ENCODE measurements at places on chromosomes 16 and 17.

GRCh38 chr17:65553646-65554552 lies 7.5 kb downstream of the AXIN2 start:
- no peak for DNase-seq

DNA sequence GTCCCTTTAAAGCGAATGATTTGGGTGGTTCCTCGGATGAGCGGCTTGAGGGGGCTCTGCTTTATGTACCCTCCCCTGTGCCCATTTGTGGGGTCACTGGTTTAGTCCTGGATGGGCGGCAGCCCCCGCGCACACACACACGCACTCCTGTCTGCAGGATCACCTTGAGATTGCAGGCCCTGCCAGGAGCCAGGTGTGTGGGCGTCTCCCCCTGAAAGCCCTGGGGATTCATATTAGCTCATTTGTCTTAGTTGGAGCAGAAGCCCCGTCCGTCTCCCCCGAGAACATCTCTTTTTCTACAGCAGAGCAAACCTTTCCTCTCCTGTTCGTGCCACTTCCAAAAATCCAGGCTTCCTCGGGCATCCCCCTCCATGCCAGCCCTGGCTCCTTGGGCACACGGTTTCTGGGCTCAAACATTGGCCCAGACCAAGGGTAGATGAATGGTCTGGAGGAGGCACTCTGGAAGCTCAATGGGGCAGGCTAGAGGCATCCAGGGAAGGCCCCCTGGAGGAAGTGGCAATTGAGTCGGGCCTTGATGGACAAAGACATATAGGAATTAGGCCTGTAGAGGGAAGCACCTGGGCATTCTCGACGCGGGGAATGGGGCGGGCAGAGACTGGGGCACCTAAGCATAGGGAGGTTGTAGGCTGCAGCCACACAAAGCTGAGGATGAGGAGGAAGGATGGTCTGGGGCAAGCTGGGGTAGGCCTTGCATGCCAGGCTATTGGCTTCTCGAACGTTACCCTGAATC lies 218.5 kb upstream of the GSE1 start:
- no peak for DNase-seq

DNA sequence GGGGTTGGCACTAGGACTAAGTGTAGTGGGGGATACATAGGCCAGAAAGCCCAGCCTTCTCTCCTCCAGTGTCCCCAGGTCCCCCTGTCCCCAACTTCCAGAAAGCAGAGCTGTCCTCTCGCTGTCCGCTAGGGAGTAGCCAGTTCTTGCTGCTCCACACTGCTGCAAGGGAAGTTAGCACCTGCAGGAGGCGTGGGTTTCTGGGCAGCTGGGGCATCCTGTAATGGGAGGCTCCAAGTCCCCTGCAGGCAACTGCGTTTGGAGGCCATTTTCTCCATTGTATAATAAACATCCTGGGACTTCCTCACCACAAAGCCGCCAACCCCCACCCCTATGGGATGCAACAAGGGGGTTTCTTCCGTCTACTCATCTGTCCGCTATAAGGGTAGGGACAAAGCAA lies 1.7 kb downstream of the RPRML start:
- peak; percentile 44 for DNase-seq

DNA sequence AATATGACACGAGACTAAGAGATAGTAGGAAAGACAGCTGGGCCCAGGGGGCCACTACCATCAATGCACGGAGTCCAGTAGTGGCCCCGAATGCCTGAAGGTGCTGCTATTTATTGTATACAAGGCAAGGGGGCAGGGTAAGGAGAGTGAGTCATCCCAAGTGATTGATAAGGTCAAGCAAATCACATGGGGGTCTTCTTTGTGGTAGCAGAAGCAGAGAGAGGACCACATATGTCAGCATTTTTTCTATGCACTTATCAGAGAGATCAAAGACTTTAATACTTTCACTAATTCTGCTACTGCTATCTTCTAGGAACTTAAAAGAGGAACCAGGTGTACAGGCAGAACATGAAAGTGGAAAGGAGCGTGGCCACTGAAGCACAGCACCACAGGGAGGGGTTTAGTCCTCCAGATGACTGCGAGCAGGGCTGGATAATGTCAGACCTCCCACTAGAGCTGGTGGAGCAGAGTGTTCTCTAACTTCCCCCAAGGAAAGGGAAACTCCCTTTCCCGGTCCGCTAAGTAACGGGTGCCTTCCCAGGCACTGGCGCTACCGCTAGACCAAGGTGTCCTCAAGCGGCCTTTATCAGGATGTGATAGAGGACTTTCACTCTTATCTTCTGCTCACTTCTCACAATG lies 26.4 kb upstream of the ARL4D start:
- no peak for DNase-seq

DNA sequence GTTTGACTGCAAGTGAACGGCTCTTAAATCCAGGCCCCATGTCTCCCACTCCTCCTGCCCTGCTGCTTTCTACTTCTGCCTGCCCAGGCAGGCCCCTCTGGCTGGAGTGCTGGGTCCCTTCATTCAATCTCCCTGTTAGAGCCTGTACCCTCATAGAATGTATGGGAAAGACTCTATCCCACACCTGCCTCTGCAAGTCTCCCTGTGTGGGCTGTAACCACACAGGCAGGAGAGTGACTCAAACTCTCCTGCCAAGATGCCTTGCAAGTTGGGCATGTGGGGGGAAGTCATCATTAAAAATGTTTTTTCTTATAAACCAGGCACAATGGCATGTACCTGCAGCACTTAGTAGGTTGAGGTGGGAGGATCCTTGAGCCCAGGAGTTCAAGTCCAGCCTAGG lies 77.5 kb downstream of the PLXDC1 start:
- no peak for DNase-seq

- DNase-seq = no peak
Measured at GRCh38 chr16:4544473-4544872, 5.9 kb upstream of the CDIP1 start.

DNA sequence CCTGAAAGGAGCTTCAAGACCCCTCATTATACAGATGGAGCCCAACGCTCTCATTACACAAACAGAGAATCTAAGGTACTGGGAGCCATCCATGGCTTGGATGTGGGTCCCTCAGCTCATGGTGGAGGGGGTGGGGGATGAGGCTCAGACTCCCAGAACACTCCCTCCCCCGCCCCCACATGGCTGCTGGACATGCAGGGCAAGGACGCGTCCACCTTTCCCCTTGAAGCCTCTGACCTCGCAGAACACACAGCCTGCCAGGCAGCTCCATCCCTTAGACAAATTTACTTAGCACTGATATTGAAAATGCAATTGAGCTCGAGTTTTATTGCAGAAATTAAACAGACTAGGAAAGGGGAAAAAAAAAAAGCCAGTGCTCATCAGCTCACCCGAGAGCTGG lies 203.9 kb downstream of the ZNF423 start:
- no peak for DNase-seq

DNA sequence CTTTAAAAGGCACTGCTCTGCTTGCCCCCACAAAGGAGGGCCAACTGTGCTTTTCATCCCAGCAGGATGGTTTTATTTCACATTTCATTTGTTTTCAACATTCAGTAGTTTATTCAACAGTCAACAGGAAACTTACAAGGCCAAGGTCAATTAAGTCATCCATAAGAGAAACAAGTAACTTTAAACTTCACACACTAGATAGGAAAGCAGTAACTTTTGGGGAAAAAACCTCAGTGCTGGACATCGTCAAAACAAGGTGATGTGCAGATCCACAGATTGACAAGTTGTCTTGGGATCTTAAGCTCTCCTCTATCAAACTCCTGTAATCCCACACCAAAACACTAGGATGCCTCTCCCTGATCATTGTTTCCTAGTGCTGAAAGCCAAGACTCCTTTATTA lies 18.5 kb downstream of the NFE2L1 start:
- no peak for DNase-seq

DNA sequence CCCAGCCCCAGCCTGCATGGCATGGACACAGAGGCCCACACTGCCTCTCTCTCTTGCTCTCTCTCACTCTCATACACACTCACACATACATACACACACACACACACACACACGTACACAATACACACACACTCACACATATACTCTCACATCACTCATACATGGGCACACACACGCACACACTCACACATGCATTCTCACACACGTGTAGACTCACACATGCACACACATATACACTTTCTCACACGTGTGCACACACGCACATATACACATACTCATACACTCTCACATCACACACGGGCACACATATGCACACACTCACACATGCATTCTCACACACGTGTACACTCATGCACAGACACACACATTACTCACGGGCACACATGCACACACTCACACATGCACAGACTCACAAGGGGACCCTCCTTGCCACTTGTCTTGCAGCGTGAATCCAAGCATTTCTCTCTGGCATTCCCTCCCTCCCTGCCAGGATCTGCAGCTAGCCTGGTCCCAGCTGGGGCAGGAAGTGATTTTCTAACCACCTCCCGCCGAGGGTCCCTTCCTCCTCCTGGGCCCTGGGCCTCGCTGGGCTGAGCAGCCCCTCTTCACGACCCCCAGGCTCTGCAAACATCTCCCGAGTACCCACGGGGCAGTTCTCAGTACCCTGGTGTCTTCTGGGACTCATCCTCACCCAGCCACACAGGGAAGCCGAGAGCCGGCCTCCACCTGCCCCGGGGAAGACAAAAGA lies 37.5 kb downstream of the IL21R start:
- no peak for DNase-seq

GRCh38 chr16:71796501-71797097 lies 12.0 kb downstream of the AP1G1 start:
- DNase-seq = no peak

- DNase-seq = no peak
Measured at GRCh38 chr17:27579897-27580321, 51.1 kb upstream of the LGALS9 start.
